Lung (tissue), 17 donors: ENCODE measurements at places on chromosomes 2 and 18. TPM values are rescaled to one million over a fixed set of nuclear protein-coding genes. Genes with fewer than 3 reads are reported as not detected.

- no peak overlapping the region for H3K4me3 ChIP-seq
- H3K27ac ChIP-seq, result no peak overlapping the region
- no peaks in the 10 kb centered on the region for H3K4me1 ChIP-seq
- H3K36me3 ChIP-seq, result no peaks in the 10 kb centered on the region
- DNase-seq, result no peak
- H3K27me3 ChIP-seq, result no peaks in the 10 kb centered on the region
Measured at GRCh38 chr2:119249855-119250717, 26.5 kb downstream of the STEAP3 start.

The CPO gene
- 0.20 TPM for total RNA-seq

- no peak overlapping the region for H3K4me3 ChIP-seq
- no peaks in the 10 kb centered on the region for H3K36me3 ChIP-seq
- DNase-seq, result no peak
- no peak overlapping the region for H3K27ac ChIP-seq
- peaks cover 9% of the 10 kb centered on the region for H3K4me1 ChIP-seq
- H3K27me3 ChIP-seq, result no peaks in the 10 kb centered on the region
Measured at GRCh38 chr2:134377730-134378129, 123.9 kb downstream of the MGAT5 start.

DNA sequence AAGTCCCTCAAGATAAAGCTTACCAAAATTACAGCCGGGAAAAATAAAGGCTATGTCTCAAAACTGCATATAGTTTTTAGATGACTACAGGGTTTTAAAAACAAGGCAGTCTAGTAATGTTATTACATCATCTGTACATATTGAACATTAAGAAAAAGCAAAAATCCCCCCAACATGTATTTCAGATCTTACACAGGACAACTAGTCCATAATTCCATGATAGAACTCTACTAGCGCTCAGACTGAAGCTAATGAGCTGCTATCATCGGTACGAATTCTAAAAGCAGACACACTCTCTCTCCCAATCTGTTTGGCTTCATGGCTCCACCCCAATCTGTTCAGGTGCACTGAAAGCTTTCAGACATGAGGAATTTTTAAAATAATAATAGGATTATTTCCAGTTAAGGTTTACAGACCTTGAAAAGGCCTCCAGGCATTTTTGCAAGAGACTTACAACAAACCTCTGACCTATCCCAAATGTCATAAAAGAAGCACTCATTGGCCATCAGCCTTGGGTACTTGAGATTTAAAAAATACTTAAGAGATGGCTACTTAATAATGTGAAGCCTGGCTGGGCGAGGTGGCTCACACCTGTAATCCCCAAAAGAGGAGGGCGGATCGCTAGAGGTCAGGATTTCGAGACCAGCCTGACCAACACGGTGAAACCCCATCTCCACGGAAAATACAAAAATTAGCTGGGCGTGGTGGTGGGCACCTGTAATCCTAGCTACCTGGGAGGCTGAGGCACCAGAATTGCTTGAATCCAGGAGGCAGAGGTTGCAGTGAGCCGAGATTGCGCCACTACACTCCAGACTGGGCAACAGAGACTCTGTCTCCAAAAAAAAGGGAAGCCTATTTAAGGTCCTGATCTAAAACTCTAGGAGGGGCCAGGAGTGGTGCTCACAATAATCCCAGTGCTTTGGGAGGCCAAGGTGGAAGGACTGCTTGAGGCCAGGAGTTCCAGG lies 2.0 kb downstream of the NPC1 start:
- H3K27me3 ChIP-seq, result no peaks in the 10 kb centered on the region
- no peak for DNase-seq
- peak overlapping the region; percentile 74 for H3K27ac ChIP-seq
- peaks cover 20% of the 10 kb centered on the region for H3K4me1 ChIP-seq
- no peak overlapping the region for H3K4me3 ChIP-seq
- no peaks in the 10 kb centered on the region for H3K36me3 ChIP-seq

- peaks cover 24% of the 10 kb centered on the region for H3K4me1 ChIP-seq
- no peaks in the 10 kb centered on the region for H3K27me3 ChIP-seq
- peaks cover 40% of the 10 kb centered on the region for H3K36me3 ChIP-seq
- peak; percentile 12 for DNase-seq
- H3K4me3 ChIP-seq, result no peak overlapping the region
- no peak overlapping the region for H3K27ac ChIP-seq
Measured at GRCh38 chr2:96866586-96866985, 3.3 kb downstream of the SEMA4C start.

The EN1 gene
- not detected for total RNA-seq

The RNF144A gene
- total RNA-seq, result 25.3 TPM
